ENCODE measurements at places on chromosomes 5 and 9.

GRCh38 chr5:34822956-34823715 is 15.8 kb upstream of the TTC23L start:
- DNase-seq, result no peak

GRCh38 chr9:121833061-121833460 is 181.6 kb downstream of the DAB2IP start:
- DNase-seq, result no peak

GRCh38 chr5:145855763-145856267 is 17.0 kb downstream of the GRXCR2 start:
- DNase-seq, result no peak

- DNase-seq, result no peak
Measured at GRCh38 chr5:33074548-33074947, 363.4 kb downstream of the NPR3 start.

DNA sequence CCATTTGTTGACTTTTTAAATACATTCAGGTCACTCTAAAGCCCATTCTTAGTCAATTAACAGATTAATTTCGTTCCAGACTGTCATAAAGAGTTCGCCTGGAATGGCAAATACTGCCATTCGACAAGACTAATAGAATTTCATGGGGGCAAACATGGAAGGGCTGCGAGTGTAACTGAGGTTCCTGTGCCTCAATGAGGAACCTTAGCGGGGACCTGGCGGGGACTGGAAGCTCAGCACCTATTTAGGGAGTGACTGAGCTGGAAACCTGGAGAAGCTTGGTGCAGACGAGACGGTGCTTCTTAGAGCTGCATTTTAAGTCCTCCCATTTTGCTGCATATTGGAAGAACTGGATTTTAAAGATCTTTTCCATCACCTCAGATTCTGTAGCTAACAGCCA is 3.4 kb downstream of the VCAN start:
- no peak for DNase-seq

GRCh38 chr5:136315667-136316066 is 49.7 kb downstream of the TRPC7 start:
- DNase-seq, result no peak

- DNase-seq, result no peak
Measured at GRCh38 chr5:172602783-172603231, 38.3 kb upstream of the NEURL1B start.

GRCh38 chr9:27581826-27582225 is 8.5 kb upstream of the C9orf72 start:
- DNase-seq, result no peak

DNA sequence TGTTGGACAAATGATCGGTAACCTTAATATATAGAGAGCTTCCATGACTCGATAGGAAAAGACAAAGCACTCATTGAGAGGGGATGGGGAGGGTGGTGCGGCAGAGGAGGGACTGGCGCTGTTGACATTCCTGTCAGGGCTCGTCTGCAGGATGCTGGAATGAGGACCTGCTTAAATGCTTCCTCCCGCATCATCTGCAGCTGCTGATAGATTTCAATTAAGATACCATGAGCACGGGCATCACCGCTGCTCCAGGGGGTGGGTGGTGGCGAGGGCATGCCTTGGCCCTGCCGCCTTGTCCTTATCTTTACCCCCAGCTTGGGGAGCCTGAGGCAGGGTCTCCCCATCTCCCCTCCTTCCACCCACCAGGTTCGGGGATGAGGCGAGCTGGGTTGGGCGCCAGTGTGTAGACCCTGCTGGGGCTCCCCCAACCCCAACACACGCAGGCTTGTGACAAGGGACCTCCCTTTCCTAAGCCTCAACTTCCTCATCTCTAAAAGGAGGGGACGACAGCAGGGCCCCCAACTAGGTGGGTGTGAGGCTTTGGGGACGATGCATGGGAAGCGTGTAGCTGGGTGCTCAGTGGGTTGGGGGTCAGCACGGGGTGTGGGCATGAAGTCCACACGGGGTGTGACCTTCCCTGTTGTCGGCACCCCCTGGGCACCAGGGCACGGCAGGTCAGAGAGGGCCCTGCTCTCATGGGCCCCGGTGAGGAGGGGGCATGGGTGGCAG is 11.7 kb upstream of the QRFP start:
- DNase-seq, result no peak

DNA sequence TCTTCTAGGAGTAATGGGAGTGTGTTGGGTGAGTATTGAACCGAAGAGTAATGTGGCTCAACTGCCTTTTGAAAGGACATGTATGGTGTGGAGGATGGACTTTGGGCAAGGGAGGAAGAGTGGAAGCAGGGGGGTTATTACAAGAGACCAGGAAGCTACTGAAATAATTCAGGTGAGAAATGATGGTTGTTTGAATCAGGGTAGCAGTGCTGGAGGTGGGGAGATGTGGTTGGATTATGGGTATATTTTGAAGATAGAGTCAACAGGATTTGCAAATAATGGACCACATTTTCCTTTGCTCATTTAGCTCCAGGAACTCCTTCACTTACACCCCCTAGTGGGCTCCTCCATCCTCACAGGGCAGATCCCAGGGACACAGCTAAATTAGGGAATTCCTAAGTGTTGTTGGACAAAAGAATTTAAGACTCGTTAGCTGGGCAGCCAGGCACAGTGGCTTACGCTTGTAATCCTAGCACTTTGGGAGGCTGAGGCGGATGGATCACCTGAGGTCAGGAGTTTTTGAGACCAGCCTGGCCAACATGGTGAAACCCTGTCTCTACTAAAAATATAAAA is 1.2 kb upstream of the SLC4A9 start:
- DNase-seq, result peak; percentile 28

GRCh38 chr9:113807173-113808061 is 68.7 kb upstream of the ZNF618 start:
- peak; percentile 9 for DNase-seq

DNA sequence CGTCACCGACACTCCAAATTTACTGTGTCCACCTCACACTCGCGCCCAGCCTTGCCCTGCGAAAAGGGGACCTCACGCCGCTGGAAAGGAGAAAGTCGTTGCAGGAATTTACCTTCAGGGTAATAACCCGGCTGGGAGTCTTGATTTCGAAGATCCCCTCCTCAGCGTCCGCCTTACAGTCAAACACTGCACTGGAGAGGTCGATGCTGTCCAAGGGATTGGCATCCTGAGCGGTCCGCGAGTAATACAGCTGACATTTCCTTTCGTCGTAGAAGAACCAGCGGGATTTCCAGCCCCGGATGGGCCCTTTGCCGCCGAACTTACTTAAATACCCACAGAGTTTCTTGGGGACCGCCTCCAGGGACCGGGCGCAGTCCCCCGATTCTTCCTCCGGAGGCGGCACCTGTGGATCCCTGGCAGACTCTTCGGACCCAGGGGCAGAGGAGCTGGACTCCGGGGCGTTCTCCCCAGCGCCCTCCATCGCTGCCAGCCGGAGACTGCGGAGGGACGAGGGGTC is 330 bp downstream of the TBC1D2 start:
- DNase-seq, result no peak

DNA sequence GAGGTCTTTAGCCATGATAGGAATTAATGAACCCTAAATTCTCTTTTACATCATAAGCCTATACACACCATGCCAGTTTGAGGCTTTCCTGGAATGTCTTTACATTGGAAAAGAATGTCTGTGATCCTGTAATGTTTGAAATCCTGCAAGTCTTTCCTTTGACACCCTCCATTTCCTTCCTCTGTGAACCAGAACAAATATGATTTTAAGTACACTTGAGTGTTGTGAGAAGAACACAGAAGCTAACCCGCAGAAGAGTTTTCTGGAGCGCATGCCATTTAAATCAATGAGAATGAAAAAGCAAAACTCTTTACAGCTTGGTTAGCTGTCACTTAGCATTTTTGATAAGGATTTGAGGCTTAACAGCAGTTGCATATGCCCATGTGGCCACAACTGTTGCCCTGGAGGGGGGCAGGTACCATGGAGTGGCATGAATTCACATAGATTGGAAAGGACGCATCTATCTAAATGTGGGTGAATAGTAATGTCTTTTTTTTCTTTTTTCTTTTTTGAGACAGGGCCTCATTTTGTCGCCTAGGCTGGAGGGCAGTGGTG is 372.6 kb downstream of the KDM4C start:
- DNase-seq, result no peak

DNA sequence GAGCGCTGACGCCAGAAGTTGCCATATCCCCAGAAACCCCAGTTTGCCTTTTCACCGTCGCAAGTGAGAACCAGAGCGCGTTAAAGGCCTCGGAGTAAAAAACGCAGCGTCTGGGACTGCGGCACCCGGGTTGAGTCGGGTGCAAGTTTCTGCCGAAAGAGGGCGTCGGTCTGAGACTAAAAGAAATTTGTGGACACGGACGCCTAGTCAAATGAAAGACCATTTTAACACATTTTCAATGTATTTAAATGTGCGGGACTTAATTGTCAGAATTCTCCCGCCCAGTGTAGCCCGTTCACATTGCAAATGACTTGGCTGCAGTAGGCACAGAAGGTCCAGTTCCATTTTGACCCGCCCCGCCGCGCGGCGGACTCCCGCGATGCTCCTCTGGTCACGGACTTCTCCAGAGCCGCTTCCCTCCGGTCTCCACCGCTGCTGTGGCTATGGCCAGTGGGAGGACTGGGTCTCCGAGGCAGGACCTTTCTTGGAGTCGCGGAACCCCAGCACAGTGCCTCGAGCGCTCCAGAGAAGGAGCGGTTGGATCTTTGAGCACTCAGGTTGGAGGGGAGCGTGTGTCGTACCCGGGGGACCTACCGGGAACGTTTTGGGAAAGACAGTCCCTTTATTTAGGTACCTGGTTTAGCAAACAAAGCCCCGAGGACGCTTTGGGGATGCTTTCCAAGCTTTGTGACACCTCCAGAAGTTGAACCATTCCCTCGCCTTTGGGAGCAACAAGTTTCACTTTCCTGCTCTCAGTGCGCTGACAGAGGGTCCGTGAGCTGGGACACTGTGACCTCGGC is 1.2 kb upstream of the NPR3 start:
- peak; percentile 75 for DNase-seq

DNA sequence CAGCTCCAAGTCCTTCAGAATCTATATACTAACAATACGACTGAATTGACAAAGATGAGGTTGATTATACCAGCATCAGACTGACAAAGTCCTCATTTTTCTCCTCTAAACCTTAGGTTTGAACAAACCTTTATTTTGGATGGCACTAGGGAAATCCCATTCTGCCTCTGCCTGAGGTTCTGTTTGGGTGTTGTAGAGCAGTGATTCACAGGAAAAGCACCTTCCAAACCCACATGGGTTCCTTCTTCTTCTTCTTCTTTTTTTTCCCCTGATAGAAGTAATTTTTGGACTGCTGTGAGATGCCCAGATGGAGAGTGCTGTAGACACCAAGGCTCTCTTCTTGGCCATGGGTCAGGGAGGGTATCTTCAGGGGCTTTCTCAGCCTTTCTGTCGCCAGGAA is 164.9 kb upstream of the PAPPA start:
- no peak for DNase-seq

- DNase-seq, result no peak
Measured at GRCh38 chr5:1820381-1820780, 19.2 kb downstream of the NDUFS6 start.

GRCh38 chr5:82784521-82784920 is 292.7 kb downstream of the TMEM167A start:
- DNase-seq, result no peak

- no peak for DNase-seq
Measured at GRCh38 chr9:113503131-113503541, 39.6 kb downstream of the RGS3 start.

GRCh38 chr5:22835686-22836085 is 17.5 kb downstream of the CDH12 start:
- no peak for DNase-seq

GRCh38 chr9:78562021-78562420 is 265.1 kb downstream of the PSAT1 start:
- no peak for DNase-seq

DNA sequence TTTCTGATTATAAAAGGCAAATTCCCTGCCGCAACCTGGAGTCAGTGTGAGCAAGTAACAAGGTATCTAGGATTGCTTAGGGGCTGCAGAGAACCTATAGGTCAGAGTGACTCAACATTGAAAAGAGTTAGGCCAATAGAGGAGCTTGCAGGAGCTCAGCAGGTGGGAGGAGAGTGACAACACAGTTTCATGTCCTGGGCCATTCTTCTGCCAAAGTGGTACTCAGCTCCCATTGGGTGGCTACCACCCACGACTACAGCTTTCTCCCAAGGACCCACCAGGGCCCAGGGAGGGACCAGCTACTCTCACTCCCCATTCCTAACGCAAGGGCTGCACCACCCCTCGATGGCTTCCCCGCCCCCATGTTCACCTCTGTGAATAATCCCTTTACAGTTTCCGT is 86.7 kb upstream of the SPATA31C2 start:
- DNase-seq, result no peak

DNA sequence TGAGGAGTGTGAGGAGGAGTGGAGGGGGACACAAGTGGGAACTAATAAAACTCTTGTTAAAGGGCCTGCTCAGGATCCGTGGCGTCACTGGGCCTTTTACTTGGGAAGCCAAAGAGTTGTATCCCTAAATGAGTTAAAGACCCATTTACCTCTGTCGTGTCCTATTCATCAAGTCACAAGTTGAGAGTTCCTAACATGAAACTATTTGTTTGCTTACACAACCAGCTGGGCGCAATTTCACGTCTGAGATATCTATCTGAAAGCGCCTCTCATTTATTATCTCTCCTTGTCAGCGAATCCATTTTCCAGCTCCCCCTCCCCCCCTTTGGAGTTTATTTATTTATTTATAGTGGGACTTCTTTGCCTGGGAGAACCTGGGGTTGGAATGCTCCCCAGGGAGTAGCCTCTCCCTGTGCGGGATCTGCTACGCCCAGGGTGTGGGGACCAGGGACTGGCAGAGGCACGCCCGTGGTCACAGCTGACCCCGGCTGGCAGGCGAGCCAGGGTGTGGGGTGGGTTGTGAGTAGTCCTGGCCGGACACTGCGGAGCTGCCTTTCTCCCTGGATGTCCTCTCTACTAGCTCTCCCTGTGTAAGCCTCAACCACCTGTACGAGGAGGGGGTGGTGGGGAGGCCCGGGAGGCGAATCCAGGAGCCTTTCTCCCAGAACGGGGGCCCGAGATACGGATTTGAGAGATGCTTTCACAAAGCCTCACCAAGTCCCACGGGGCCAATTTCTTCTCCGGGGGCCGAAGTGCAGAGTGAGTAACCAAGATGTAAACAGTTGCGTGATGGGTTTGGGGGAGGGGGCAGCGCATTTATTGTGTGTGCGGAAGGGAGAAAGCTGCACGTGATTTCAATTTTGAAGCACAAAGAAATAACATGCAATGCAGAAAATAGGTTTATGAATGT is 15.3 kb downstream of the NR2F1 start:
- no peak for DNase-seq

- DNase-seq, result no peak
Measured at GRCh38 chr5:147403651-147404640, 105.9 kb downstream of the DPYSL3 start.

- no peak for DNase-seq
Measured at GRCh38 chr5:17018871-17019270, 82.8 kb upstream of the MYO10 start.

- DNase-seq, result no peak
Measured at GRCh38 chr5:4159681-4160080, 564.0 kb downstream of the IRX1 start.

- no peak for DNase-seq
Measured at GRCh38 chr5:175246889-175247520, 197.0 kb downstream of the DRD1 start.

- no peak for DNase-seq
Measured at GRCh38 chr9:137918331-137919094, 40.9 kb downstream of the CACNA1B start.

GRCh38 chr9:104090578-104090977 is 3.5 kb upstream of the SMC2 start:
- DNase-seq, result peak; percentile 2

GRCh38 chr5:540906-541538 is 16.8 kb upstream of the SLC9A3 start:
- no peak for DNase-seq
